ENCODE measurements at places on chromosomes 12 and 14.

GRCh38 chr14:64942531-64943111 is at the start of gene GPX2:
GPX2 (minus strand) TSS chr14:64942745; CDS start chr14:64942726, 19 bp downstream.
- no peaks in the 10 kb centered on the region for H3K4me1 ChIP-seq
- H3K27ac ChIP-seq = no peak within 1 kb of the TSS
- no peak within 1 kb of the TSS for H3K4me3 ChIP-seq
- no peak for DNase-seq

GRCh38 chr12:104626069-104626837 is 169.5 kb downstream of the CHST11 start:
- no peak overlapping the region for H3K27ac ChIP-seq
- no peak overlapping the region for H3K4me3 ChIP-seq
- peak; percentile 35 for DNase-seq
- H3K27me3 ChIP-seq = no peaks in the 10 kb centered on the region
- H3K36me3 ChIP-seq = no peaks in the 10 kb centered on the region

DNA sequence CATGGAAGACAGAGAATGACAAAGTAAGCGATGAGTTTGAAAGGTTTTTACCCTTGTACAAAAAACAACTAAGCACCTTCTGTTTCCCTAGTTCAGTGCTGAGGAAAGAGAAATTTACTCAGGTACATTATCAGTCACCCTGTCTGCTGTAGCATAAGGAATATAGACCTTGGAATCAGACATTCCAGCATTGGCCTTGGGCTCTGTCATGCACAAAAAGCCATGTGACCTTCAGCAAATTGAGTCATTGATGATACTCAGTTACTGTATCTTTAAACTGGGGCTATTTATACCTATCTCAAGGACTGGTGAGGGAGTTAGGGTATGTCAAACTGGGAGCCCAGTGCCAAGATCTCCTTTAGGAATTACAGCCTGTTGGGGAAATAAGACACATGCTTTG is 19.3 kb upstream of the TCL1A start:
- H3K27ac ChIP-seq = no peak overlapping the region
- no peaks in the 10 kb centered on the region for H3K36me3 ChIP-seq
- no peaks in the 10 kb centered on the region for H3K4me1 ChIP-seq
- H3K4me3 ChIP-seq = no peak overlapping the region

DNA sequence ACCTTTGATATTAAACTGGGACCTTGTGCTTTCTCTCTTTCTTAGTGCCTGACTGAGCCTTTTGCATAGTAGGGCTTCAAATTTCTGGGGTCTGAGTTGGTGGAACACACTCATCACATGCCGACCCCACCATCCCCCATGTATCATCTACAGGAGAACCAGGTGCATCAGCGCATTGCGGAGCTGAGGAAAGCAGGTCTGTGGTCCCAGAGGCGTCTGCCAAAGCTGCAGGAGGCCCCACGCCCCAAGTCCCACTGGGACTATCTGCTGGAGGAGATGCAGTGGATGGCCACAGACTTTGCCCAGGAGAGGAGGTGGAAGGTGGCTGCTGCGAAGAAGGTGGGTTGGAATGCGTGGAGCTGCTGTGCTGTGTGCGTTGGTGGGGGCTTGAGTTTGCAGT is 37.8 kb downstream of the EP400 start:
- H3K27ac ChIP-seq = no peak overlapping the region
- no peak overlapping the region for H3K4me3 ChIP-seq
- peaks cover 27% of the 10 kb centered on the region for H3K4me1 ChIP-seq
- peaks cover 15% of the 10 kb centered on the region for H3K36me3 ChIP-seq

- peak overlapping the region; percentile 62 for H3K27ac ChIP-seq
- H3K27me3 ChIP-seq = no peaks in the 10 kb centered on the region
- H3K4me1 ChIP-seq = peaks cover 13% of the 10 kb centered on the region
- no peak for DNase-seq
Measured at GRCh38 chr12:31958569-31959160, 550 bp upstream of the RESF1 start.

Measured in astrocyte (in vitro differentiated cells and primary cell).